H4 (cell line): ENCODE measurements at places on chromosomes 7 and 10. TPM values are rescaled to one million over a fixed set of nuclear protein-coding genes. Genes with fewer than 3 reads are reported as not detected.

Gene MCU
- 26.8 and 28.1 TPM in 2 replicates for total RNA-seq

Gene MIOS
- total RNA-seq: 46.1 and 52.8 TPM in 2 replicates

Gene GIMAP1
- total RNA-seq: not detected in 2 replicates

Gene NPSR1
- total RNA-seq: not detected in 2 replicates

DNA sequence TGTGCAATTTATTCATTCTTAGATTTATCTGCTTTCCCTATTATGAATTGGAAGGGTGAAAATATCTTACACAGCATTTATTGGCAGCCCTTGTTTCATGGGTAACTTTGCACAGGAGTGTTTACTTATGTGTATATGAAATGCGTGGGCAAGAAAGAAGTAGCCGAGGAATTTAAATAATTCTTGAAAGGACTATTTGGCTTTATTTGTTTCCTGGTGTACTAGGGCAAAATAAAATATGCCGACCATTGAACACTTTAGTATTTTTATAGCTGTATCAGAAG lies 93.7 kb downstream of the ARID5B start:
- DNase-seq: no peak

GRCh38 chr7:32293833-32294232 lies 196.3 kb downstream of the LSM5 start:
- DNase-seq: no peak

- no peak for DNase-seq
Measured at GRCh38 chr10:32957341-32958084, 517 bp downstream of the ITGB1 start.

- DNase-seq: no peak
Measured at GRCh38 chr10:114816308-114816707, 5.3 kb upstream of the FHIP2A start.

GRCh38 chr10:110432084-110432483 lies 65.6 kb upstream of the DUSP5 start:
- no peak for DNase-seq

- no peak for DNase-seq
Measured at GRCh38 chr7:41706228-41706930, 3.5 kb upstream of the INHBA start.

- DNase-seq: no peak
Measured at GRCh38 chr7:131031099-131031868, 296.4 kb upstream of the MKLN1 start.

GRCh38 chr10:27699776-27700175 lies 45.8 kb downstream of the MKX start:
- no peak for DNase-seq
